ENCODE measurements at places on chromosomes 16 and 17.
A peak's percentile ranks its signal among the peaks of the same experiment; 100 is the strongest.

DNA sequence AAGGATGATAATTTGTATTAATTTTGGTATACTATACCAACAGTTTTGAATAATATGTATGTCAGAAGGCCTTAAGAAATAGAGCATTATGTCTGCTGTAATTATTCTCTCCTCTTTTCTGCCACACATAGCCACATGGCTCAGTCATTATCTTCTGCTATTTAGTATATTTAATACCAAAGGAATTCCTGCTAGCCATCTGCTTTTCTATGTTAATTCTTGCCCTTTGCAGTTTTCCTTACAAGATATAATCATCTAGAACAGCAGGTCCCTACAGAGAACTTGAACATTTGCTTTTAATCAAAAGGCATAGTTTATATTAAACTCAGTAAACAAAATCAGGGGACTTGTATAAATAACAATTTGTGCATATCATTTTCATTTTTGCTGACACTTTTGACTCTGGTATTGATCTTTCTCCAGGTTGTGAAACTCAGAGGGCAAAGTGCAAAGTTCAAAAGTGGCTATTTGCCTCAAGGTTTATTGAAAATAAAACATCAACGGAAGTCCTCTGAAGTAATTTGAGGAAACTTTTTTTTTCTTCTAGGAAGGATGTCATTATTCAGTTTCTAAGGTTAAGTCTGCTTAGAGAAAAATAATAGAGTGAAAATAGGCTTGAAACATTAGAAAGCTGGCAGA, 702.0 kb downstream of the KCNJ2 start:
- DNase-seq, result no peak

- DNase-seq, result peak; percentile 77
Observed at GRCh38 chr17:43832976-43833829, at the start of gene MPP3. Gene MPP3, minus strand, starts transcription at chr17:43833146. Its CDS starts 1,240 bp downstream, at chr17:43831906.

DNA sequence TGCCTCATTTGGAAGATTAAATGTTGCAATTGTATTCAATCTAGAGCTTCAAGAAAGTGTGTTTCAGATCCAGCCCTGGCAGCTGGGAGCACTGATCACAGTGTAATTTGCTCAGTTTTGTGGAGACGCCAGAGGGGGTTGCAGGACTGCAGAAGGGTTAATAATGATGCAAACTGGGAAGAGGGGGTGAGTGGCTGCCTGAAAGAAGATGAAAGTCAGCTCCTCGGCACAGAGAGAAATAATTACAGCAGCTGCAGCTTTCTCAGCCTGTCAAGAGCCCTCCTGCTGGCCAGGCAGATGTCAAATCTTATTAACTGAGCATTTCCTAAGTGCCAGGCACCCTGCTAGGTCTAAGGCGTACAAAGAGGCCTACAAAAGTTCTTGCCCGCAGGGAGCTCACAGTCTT, 97.7 kb downstream of the ZNF18 start:
- DNase-seq, result no peak

- peak; percentile 44 for DNase-seq
Observed at GRCh38 chr16:89094252-89094879, 714 bp downstream of the ACSF3 start.

DNA sequence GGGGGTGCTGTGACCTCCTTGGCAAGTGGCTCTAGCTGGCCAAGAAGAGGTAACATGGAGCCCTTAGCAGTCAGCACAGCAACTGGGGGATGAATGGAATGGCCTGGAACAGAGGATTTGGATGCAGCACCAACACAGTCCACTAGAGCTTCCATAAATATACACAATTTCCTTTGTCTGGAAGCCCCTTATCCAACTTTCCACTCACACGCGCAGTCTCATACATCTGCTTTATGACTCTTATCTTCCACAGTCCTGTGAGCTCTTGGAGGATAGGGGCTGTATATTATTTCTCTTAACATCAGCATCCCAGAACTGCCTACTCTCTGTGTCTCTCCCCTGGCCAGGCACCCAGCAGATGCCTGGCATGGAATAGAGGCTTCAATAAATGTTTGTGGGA, 235.6 kb upstream of the MAF start:
- DNase-seq, result no peak

- no peak for DNase-seq
Observed at GRCh38 chr17:3915581-3915994, 677 bp downstream of the P2RX1 start.

DNA sequence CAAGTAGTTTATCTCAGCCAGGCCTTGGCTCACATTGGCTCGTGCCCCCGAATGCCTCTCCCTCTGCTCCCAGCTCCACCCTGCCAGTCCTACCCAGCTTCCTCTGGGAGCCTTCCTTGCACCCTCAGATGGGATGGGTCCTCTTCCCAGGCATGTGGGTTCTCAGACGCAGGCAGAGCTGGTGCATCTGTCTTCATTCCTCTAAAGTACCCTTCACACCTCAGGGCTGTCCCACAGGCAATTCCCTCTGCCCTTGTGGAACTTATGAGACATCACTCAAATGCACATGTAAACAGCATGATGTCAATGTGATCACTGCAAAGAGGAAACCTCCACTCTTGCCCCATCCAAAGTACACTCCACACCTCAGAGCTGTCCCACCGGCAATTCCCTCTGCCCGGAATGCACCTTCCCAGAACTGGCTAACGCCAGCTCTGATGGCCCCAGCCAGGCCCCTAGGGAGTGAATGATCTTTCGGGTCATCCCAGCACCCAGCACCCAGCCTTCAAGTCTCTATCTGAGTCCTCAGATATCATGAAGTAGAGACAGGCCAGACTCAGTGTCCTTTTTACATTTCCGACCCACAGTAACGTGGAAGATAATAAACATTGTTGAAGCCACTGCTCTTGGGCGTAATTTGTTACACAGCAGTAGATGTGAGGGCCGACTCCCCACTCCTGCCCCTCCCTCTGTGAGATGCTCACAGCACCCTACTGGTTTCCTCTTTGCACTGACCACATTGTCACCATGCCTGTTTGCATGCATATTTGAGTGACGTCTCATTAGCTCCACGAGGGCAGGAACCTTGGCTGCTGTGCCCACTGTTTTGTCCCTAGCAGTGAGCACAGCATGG, 85.4 kb downstream of the N4BP1 start:
- no peak for DNase-seq

- DNase-seq, result peak; percentile 69
Observed at GRCh38 chr17:6913608-6914443, 82.0 kb upstream of the ALOX12 start.

DNA sequence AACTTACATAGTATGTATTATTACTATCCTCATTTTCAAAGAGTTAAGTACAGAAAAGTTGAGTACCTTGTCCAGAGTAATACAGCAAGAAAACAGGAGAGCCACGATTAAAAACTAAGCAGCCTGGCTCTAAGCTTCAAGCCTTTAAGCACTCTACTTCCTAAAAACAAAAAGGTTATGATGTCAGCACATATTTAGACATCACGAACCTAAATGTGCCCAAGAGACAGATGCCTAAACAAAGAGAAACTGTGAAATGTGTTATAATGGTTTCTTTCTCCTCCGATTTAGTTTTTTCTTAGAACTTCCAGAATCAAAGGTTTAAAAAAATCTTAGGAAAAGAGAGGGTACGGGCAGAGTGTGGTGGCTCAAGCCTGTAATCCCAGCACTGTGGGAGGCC, 151.0 kb downstream of the VPS53 start:
- DNase-seq, result no peak

- no peak for DNase-seq
Observed at GRCh38 chr17:77497578-77497934, 356.8 kb downstream of the SEC14L1 start.

GRCh38 chr16:85081038-85081437, 31.2 kb downstream of the CIBAR2 start:
- no peak for DNase-seq

- DNase-seq, result peak; percentile 53
Observed at GRCh38 chr16:22353191-22353919, 21.1 kb downstream of the CDR2 start.

DNA sequence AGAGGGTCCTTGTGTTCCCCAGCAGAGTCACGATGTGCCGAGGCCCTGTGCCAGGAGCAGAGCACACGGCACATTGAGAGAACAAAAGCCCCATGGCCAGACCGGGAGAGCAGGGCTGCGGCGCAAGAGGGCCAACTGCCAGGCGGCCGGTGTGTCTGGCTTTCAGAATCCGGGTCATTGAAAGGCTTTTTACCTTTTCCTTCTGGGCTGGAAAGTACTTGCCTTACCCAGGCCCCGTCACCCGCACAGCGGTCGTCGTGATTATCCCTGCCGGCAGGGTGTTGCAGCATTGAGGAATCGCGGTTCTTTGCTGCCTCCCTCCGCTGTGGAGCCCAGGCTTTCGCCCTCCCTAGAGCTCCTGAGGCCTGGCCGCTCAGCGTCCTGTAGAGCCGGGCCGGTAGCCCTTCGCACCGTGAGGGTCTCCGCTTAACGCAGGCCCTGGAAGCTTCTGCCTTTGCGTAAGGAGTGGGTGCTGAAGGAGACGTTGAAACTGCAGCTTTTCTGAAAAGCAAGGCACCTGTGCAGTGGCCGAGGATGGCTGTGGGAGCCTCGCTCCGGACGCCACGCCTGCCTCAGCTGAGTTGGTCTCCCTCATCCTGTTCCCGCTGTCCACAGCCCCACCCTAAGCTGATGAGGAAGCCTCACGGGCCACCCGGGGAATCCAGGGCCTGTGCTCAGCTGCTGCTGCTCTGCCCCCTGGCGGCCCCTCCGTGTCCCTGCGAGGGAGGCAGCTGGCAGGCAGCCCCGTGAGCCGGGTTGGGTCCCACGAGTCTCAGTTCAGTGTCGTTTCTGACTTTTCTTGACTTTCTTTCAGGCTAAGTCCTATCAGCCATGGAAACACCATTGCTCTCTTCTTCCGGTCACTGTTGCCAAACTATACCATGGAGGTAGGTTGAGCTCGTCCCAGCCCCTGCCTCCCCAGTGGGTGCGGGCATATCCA, 8.6 kb upstream of the MC1R start:
- DNase-seq, result peak; percentile 69

DNA sequence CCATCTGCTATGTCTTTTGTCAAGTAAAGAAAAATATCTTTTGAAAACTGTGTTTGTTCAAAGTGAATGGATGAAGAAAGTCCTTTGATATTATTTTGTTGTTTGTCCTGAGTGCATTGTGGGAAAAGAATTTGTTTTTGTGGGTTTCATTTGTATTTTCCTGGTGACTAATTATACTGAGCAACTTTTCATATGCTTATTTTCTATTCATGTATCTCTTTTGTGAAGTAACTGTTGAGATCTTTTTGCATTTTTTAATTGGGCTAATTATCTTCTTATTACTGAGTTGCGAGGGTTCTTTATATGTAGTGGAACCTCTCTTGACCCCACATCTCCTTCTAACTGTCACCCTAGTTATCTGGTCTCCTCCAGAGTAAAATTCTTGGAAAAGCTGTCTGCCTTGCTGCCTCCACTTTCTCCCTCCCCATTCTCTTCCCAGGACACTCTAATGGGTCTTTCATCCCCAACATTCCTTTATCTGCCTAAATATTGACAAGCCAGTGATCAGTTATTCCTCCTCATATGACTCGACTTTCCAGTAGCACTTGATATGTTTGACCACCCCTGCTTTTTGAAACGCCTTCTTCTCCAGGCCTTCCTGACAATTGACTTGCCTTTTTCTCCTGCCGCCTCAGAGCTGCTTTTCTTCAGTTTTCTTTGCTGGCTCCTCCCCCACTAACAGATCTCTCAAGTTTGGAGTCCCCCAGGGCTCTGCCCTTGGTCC, 117.6 kb upstream of the HAS3 start:
- DNase-seq, result no peak

- DNase-seq, result no peak
Observed at GRCh38 chr17:83008186-83008510, 71.3 kb upstream of the METRNL start.

GRCh38 chr17:64057701-64058263, 37.3 kb upstream of the ICAM2 start:
- peak; percentile 47 for DNase-seq

GRCh38 chr17:33421933-33422332, 128.8 kb upstream of the ASIC2 start:
- no peak for DNase-seq

DNA sequence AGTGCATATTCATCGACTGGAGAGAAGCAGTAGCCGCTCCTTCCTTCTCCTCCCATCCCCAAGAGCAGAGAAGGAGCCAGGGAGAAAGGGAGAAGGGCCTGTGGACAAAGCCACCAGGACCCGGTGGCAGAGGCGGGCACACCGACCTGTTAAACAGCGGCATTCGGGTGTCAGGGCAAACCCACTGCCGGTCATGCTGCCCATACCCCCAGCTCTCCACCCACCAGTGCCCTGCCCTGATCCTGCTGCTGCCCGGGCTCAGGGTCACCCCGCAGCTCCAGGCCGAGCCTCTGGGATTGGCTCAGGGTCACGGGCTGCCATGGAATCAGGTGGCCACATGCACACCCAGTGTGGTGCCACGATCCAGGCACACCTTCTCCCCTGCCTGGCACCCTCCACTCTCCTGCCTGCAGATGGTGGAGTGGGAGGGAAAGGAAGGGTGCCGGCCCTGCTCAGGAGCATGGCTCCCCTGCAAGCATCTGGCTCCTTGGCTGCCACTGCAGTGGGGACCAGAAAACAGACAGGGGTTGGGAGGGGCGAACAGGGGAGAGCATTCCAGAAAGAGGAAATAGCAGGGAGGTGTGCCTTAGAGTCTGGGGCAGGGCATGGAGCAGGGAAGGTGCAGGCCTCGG, 18.3 kb upstream of the RASD1 start:
- no peak for DNase-seq

DNA sequence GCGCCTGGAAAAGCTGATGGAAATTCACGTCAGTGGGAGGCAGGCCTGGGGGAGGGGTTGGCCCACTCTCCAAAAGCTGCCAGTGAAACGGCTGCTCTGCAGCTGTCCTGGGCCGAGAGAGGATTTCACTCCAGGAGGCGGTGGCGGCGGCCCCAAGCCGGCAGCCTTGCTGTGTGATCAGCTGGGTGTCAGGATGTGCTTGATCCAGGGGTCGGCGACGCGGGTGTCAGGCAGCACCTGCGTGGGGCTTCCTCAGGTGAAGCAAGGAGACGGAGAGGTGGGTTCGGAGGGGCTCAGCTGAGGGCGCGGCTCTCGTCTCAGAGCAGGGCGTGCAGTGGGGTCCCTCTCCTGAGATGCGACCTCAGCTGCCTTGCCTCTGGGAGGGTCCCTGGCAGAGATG, 7.0 kb downstream of the CBFA2T3 start:
- no peak for DNase-seq

- no peak for DNase-seq
Observed at GRCh38 chr16:49725651-49726050, 130.3 kb downstream of the ZNF423 start.

- no peak for DNase-seq
Observed at GRCh38 chr16:72736074-72736473, 311.9 kb downstream of the ZFHX3 start.

- peak; percentile 37 for DNase-seq
Observed at GRCh38 chr16:6926762-6927161, 405.9 kb upstream of the RBFOX1 start.

DNA sequence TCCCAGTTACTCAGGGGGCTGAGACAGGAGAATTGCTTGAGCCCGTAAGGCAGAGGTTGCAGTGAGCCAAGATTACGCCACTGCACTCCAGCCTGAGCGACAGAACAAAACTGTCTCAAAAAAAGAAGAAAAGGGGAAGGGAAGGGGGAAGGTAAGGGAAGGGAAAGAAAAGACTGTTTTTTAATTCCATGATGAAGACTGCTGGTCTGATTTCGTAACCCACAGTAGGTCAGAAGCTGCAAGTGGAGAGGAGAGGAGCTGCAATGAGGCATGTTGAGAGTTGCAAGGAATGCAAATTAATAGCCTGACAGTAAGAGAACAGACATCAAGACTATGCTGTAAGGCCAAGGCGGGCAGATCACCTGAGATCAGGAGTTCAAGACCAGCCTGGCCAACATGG, 33.3 kb downstream of the HELZ start:
- DNase-seq, result no peak

Measured in Caco-2 (cell line).